IMR-90 (cell line): ENCODE measurements at places on chromosomes 3 and 15. TPM values are rescaled to one million over a fixed set of nuclear protein-coding genes. Genes with fewer than 3 reads are reported as not detected.
A peak's percentile ranks its signal among the peaks of the same experiment; 100 is the strongest.

DNA sequence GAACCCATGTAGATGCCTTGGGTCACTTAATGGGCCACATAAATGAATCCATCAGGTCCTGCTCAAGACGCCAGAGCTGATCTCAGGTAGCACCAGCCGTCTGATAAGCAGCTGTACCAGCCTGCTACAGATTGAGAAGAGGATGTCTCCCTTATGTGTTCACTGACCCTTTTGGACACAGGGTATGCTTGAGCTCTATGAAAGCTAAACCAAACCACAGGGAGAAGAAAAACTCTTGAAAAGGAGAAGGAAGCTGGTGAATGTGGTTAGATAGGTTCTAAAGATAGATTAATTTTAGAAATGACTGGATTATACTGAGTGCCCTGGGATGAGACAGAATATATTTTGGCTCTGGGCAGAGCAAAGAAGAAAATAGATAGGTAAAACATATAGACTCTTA lies 187.5 kb downstream of the SPATA16 start:
- H3K36me3 ChIP-seq: no peaks in the 10 kb centered on the region
- no peaks in the 10 kb centered on the region for H3K27me3 ChIP-seq
- H3K4me1 ChIP-seq: no peaks in the 10 kb centered on the region
- H3K27ac ChIP-seq: no peak overlapping the region

The TGM5 gene
- not detected in 2 replicates for total RNA-seq

- no peak overlapping the region for H3K4me3 ChIP-seq
- H3K4me1 ChIP-seq: peaks cover 5% of the 10 kb centered on the region
- peak; percentile 80 for DNase-seq
- no peaks in the 10 kb centered on the region for H3K27me3 ChIP-seq
Observed at GRCh38 chr3:175046601-175047000, 187.5 kb downstream of the NAALADL2 start.

The ZNF385D gene
- 0.18 and 0.28 TPM in 2 replicates for total RNA-seq

The ALPK3 gene
- total RNA-seq: under 0.01 TPM in 2 replicates

- no peaks in the 10 kb centered on the region for H3K4me1 ChIP-seq
- DNase-seq: peak; percentile 46
- H3K27me3 ChIP-seq: peaks cover 28% of the 10 kb centered on the region
- H3K27ac ChIP-seq: no peak overlapping the region
- H3K36me3 ChIP-seq: no peaks in the 10 kb centered on the region
Observed at GRCh38 chr3:58588030-58588614, 10.9 kb upstream of the FAM107A start.

DNA sequence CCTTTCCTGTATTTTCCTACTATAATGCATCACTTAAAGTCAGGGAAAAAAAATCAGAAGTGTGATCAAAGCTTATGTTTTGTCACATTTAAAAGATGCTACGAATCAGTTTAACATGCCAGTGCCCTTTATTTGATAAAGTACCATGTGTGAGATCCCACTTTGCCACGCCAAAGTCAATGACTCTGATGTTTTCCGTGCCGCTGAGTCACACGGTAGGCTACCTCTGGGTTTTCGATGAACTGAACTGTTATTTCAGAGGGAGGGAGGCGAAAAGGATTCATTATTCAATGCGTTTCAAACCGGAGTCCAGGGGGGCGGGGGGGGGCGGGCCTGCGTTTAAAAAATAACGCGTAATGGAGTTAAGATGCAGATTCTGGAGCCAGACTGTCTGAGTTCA lies 203.0 kb downstream of the ABHD5 start:
- H3K27ac ChIP-seq: no peak overlapping the region; the same call in 1 of the 2 replicates
- H3K4me3 ChIP-seq: peak overlapping the region; percentile 46
- H3K4me1 ChIP-seq: peaks cover 3% of the 10 kb centered on the region
- peaks cover 34% of the 10 kb centered on the region for H3K27me3 ChIP-seq
- no peaks in the 10 kb centered on the region for H3K36me3 ChIP-seq
- DNase-seq: no peak

DNA sequence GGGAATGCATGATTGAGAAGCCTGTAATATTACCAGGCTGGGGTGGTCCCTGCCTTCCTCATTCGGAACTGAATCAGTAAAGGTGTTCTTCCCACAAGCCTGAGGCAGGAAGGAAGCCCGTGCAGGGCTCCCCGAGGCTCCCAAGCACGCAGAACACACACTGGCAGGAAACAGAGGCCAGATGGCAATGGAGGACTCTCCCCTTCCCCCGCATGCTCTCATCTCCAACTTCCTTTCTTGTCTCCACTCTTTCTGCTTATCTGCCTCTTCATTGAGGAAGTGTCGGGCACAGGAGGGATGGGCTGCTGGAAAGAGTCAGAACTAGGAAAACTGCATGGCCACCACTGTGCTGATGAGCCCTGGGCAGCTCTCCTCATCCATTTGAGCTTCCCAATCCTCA lies 123.5 kb downstream of the NUP210 start:
- no peak overlapping the region for H3K4me3 ChIP-seq
- no peak for DNase-seq
- H3K27ac ChIP-seq: no peak overlapping the region
- H3K4me1 ChIP-seq: peaks cover 2% of the 10 kb centered on the region
- no peaks in the 10 kb centered on the region for H3K36me3 ChIP-seq
- peaks cover 36% of the 10 kb centered on the region for H3K27me3 ChIP-seq

GRCh38 chr3:192847941-192848340 lies 69.7 kb downstream of the MB21D2 start:
- H3K27me3 ChIP-seq: no peaks in the 10 kb centered on the region
- no peaks in the 10 kb centered on the region for H3K36me3 ChIP-seq
- no peak overlapping the region for H3K27ac ChIP-seq
- no peak overlapping the region for H3K4me3 ChIP-seq

DNA sequence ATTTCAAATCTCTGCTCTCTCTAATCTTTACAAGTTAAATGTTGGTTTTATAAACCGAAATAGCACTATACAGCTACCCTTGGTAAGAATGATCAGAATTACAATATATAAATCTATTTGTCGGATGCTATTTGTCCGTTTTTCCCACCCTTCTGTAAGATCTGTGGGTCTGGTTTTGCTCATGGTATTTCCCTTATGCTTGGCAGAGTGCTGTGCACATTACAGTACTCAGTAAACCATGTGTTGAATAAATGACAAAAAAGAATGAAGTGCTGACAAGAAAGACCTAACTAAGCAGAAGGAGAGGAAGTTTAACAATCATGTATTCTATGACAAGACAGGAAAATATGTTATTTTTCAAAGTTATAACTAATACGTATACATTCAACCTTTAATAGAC lies 827.2 kb downstream of the ROBO1 start:
- peaks cover 5% of the 10 kb centered on the region for H3K36me3 ChIP-seq
- no peak overlapping the region for H3K4me3 ChIP-seq
- H3K27me3 ChIP-seq: no peaks in the 10 kb centered on the region
- H3K27ac ChIP-seq: no peak overlapping the region
- DNase-seq: no peak
- H3K4me1 ChIP-seq: peaks cover 5% of the 10 kb centered on the region; the same call in 1 of the 2 replicates

DNA sequence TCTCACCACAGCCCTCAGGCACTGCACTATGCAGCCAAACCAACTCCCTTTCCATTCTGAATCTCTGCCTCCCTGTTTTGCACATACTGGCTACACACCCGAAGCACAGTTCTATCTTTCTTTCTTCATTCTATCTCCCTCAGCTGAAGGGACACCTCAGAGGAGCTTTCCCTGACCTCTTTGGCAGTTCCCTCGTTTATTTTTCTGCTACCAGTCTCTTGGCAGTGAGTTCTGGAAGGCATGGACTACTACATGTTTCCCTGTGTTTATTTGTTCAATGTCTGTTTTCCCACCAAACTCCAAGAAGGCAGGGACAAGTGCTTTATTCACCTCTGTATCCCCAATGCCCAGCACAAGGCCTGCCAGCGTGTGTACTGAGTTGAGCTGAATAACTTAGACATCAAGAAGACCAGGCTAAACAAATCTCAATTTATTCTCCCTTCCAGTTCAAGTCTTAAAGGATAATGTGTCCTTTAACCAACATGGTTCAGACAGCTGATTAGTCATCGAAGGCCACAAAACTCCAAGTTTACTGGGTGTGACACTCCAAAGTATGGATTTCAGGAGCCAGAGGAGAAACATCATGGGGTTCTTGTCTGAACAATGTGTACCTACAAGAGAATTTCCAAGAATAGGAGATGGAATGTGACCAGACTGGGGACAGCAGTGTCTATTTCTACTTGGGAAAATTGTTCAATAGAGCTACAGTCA lies 260.1 kb upstream of the CTNNB1 start:
- H3K36me3 ChIP-seq: no peaks in the 10 kb centered on the region
- H3K4me3 ChIP-seq: no peak overlapping the region
- H3K27me3 ChIP-seq: no peaks in the 10 kb centered on the region
- H3K4me1 ChIP-seq: no peaks in the 10 kb centered on the region
- no peak for DNase-seq
- no peak overlapping the region for H3K27ac ChIP-seq

GRCh38 chr3:185306847-185307246 lies 53.0 kb upstream of the EHHADH start:
- H3K27me3 ChIP-seq: no peaks in the 10 kb centered on the region
- H3K36me3 ChIP-seq: peaks cover 3% of the 10 kb centered on the region
- H3K4me1 ChIP-seq: no peaks in the 10 kb centered on the region
- no peak for DNase-seq
- H3K4me3 ChIP-seq: no peak overlapping the region

- H3K27me3 ChIP-seq: no peaks in the 10 kb centered on the region
- no peak overlapping the region for H3K4me3 ChIP-seq
- no peak for DNase-seq
- no peaks in the 10 kb centered on the region for H3K36me3 ChIP-seq
- no peak overlapping the region for H3K27ac ChIP-seq
Observed at GRCh38 chr3:116299646-116300081, 145.6 kb downstream of the LSAMP start.

GRCh38 chr15:32887090-32887489 lies 169.3 kb downstream of the GREM1 start:
- no peak overlapping the region for H3K4me3 ChIP-seq
- no peak for DNase-seq
- H3K27me3 ChIP-seq: no peaks in the 10 kb centered on the region
- H3K27ac ChIP-seq: peak overlapping the region; percentile 52; the same call in 1 of the 2 replicates
- H3K36me3 ChIP-seq: peaks cover 9% of the 10 kb centered on the region; the same call in 1 of the 2 replicates

DNA sequence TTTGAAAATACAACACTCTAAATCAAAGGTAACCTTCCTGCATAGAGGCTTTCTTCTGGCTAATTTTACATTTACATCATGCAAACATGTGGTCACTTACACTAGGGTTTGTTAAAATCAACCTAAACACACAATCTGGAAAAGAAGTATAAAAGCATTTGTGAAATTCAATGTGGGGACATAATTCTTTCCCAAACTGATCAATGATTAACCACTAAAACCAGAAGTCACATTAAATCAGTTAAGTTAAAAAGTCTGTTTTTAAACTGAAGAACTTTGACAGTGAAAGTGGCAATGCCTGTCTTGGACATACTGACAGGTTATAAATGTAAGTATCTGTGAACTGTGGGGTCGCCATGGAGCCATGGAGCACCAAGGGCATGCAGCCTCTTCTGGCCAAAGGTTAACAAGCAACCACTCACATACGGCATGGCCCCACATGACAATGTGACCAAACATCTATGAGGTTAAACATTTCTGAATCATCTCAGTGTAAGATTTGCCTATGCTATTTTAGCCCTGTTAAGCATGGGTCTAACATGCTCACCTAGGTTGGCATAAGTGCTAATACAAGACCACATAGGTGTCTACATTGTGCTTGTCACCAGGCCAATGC lies 278.2 kb downstream of the CTNNB1 start:
- no peak overlapping the region for H3K27ac ChIP-seq
- H3K4me1 ChIP-seq: no peaks in the 10 kb centered on the region
- H3K4me3 ChIP-seq: no peak overlapping the region
- DNase-seq: no peak
- H3K36me3 ChIP-seq: no peaks in the 10 kb centered on the region
- no peaks in the 10 kb centered on the region for H3K27me3 ChIP-seq

DNA sequence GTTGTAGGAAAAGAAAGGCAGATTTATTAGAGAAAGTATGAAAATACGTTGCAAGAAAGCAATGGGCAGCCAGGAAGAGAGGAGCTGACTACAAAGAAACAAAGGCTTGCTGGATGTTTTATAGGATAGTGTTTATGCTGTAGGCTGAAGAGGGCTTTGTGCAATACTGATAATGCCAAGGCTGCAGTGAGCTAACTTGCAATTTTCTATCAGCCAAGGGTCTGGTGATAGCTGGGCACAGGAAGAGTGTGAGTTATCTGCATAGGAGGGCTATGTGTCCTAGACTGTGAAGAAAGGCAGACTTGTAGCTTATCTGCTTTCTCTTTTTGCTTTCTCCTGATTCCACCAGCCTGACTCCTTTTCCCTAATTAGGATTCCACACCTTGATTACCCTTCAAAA lies 51.3 kb upstream of the OSBPL11 start:
- peaks cover 11% of the 10 kb centered on the region for H3K27me3 ChIP-seq
- H3K27ac ChIP-seq: no peak overlapping the region
- H3K4me1 ChIP-seq: no peaks in the 10 kb centered on the region
- no peak overlapping the region for H3K4me3 ChIP-seq
- no peak for DNase-seq
- no peaks in the 10 kb centered on the region for H3K36me3 ChIP-seq

DNA sequence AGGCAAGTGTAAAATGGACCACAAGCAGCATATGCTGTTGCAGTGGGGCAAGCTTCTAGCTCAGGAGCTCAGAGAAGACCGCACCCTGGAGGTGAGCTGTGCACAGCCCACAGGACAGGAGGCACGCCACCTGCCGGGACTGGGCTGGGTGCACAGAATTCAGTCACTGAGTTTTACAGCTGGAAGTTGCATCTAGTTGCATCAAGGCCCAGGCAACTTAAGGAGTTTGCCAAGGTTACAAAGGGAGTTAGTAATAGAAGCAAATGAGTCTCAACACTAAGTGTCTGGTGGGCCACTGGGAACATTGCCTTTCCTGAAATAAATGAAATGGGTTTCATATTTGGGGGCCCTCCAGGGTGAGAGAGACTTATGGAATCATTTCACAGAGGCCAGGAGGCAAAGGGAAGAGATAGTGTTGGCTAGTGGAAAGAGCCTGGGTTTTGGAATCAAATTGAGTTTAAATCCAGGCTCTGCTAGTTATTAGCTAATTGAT lies 36.0 kb upstream of the TIMP4 start:
- H3K4me3 ChIP-seq: no peak overlapping the region
- H3K4me1 ChIP-seq: peaks cover 23% of the 10 kb centered on the region
- peak overlapping the region; percentile 97 for H3K27ac ChIP-seq

- no peak overlapping the region for H3K4me3 ChIP-seq
- peak; percentile 87 for DNase-seq
- H3K27ac ChIP-seq: no peak overlapping the region
- H3K4me1 ChIP-seq: peaks cover 2% of the 10 kb centered on the region; the same call in 1 of the 2 replicates
- H3K27me3 ChIP-seq: no peaks in the 10 kb centered on the region
Observed at GRCh38 chr3:59192473-59192872, 142.6 kb upstream of the CFAP20DC start.

DNA sequence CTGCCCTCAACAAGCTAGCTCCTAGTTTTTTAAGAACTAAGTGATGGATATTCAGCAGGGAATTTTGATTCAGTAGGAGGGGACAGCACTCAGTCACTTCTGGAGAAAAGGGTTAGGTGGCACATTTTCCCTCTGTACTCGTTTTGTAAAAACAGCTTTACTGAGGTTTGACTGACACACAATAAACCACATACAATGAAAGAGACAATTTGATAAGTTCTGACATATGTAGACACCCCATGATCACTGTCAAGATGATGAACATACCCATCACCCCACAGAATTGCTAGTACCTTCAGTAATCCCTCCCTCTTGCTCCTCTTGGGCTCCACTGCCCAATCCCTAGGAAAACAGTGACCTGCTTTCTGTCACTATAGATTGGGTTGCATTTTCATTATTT lies 29.0 kb upstream of the PLAAT1 start:
- H3K4me1 ChIP-seq: no peaks in the 10 kb centered on the region
- no peak overlapping the region for H3K27ac ChIP-seq
- H3K4me3 ChIP-seq: no peak overlapping the region
- no peak for DNase-seq

GRCh38 chr3:78990156-78990555 lies 777.6 kb downstream of the ROBO1 start:
- H3K27ac ChIP-seq: no peak overlapping the region
- H3K36me3 ChIP-seq: no peaks in the 10 kb centered on the region
- H3K4me1 ChIP-seq: peaks cover 2% of the 10 kb centered on the region; the same call in 1 of the 2 replicates
- DNase-seq: no peak
- H3K27me3 ChIP-seq: no peaks in the 10 kb centered on the region
